ENCODE measurements at places on chromosomes 2 and 18. TPM values are rescaled to one million over a fixed set of nuclear protein-coding genes. Genes with fewer than 3 reads are reported as not detected.

The RAMP1 gene
- 9.6 TPM for total RNA-seq

The COLEC11 gene
- total RNA-seq, result not detected

DNA sequence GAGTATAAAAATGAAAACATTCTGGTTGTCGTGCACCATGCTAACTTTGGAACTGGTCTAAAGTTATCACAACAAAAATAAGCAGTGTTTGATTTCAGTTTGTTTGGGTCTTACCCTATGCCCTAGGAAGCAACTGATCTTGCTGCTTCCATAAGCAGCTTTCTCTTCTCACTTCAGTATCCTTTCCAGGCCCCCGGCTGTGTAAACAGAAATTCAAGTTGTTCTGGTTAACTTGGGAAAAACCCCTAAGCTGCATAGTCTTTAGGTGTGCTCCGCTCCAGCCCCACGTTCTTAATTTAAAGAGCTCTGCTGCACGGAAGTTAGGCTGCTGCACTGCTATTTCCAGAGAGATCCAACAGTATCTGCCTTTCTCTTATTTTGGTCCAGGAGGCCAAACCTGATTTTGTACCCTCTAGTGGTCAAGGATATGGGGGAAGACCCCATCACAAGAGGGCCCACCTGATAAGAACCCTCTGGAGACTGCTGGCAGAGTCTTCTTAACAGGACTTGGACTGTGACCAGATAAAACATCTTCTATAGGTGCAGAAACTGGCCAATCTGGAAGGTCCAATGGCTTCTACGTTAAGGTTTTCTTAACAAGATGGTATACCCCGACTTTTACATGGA is 69.1 kb downstream of the FEZ2 start:
- H3K27ac ChIP-seq, result no peak overlapping the region
- H3K4me3 ChIP-seq, result no peak overlapping the region
- no peaks in the 10 kb centered on the region for H3K36me3 ChIP-seq
- peaks cover 2% of the 10 kb centered on the region for H3K4me1 ChIP-seq

DNA sequence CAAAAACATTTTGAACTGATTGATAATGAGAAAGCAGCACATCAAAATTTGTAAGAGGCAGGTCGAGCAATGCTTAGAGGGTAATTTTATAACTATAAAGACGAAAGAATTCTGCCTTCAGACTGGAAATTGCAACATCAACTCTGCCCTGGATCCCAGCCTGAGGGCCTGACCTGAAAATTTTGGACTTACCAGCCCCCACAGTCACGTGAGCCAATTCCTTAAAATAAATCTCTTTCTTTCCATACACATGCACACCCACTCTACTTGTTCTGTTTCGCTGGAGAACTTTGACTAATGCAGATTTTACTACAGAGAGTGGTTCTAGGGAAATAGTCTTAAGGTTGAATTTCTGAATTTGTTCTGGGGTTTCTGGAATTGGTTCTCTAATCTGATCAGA is 14.6 kb upstream of the ACOXL start:
- peaks cover 2% of the 10 kb centered on the region for H3K4me1 ChIP-seq
- peaks cover 57% of the 10 kb centered on the region for H3K27me3 ChIP-seq
- no peak for DNase-seq
- H3K27ac ChIP-seq, result no peak overlapping the region
- no peak overlapping the region for H3K4me3 ChIP-seq

- H3K4me3 ChIP-seq, result no peak overlapping the region
- H3K4me1 ChIP-seq, result no peaks in the 10 kb centered on the region
- peaks cover 51% of the 10 kb centered on the region for H3K36me3 ChIP-seq
- no peak overlapping the region for H3K27ac ChIP-seq
- peaks cover 10% of the 10 kb centered on the region for H3K27me3 ChIP-seq
Measured at GRCh38 chr18:62512996-62513395, 9.8 kb upstream of the ZCCHC2 start.

DNA sequence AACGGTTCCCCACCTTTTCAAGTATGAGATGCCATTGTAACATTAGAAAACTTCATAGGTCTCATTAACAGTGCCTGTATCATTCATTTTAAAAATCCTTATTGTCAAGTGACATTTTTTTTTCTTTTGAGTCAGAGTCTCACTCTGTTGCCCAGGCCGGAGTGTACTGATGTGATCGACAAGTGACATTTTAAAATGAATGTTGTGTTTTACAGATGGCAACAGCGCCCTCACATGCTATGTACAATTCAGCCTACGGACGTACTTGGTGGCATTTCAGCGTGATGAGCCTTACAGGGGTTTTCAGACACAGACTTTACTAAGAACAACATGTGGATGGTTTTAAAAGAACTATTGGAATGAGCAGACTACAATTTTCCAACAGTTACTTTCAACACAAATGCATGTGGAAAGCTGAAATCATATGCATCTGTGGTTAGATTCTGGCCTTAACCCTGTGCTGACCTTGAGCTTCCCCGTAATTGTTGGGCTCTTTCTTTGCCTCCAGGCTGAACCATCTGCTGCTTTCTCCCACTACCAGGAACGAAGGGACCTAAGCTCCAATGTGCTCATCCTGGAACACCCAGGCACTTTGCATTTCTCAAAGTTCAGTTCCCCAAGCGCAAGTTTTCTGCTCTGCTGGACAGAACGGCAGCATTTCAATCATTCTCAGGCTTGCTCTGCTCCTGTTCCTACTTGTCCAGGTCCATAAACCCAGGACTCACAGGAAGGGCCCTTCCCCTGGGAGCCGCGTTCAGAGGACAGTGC is 119.9 kb upstream of the NDUFV2 start:
- H3K27me3 ChIP-seq, result peaks cover 6% of the 10 kb centered on the region
- no peak overlapping the region for H3K27ac ChIP-seq
- H3K36me3 ChIP-seq, result no peaks in the 10 kb centered on the region
- no peak for DNase-seq

The B3GNT7 gene
- not detected for total RNA-seq

The CDH7 gene
- not detected for total RNA-seq

DNA sequence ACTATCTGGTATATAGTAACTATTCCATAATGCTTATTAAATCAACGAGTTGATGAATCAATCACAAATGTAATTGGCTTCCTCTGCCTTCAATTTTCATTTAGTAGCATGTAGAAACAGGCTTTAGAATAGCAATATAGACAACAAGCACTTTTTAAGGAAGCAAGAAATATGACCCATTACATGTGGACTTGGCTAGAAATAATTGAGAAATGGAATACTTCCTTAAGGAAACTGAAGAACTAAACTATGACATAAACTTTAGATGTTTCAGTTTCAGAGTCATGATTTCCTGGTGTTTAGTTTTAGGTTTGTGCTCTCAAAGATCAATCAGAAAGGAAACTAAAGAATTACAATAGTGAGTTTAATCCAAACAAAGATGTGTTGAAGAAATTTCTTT is 443.8 kb downstream of the MBD2 start:
- no peaks in the 10 kb centered on the region for H3K27me3 ChIP-seq
- H3K4me1 ChIP-seq, result no peaks in the 10 kb centered on the region
- no peak overlapping the region for H3K27ac ChIP-seq
- no peak overlapping the region for H3K4me3 ChIP-seq

The FN1 gene
- 2.2 TPM for total RNA-seq

DNA sequence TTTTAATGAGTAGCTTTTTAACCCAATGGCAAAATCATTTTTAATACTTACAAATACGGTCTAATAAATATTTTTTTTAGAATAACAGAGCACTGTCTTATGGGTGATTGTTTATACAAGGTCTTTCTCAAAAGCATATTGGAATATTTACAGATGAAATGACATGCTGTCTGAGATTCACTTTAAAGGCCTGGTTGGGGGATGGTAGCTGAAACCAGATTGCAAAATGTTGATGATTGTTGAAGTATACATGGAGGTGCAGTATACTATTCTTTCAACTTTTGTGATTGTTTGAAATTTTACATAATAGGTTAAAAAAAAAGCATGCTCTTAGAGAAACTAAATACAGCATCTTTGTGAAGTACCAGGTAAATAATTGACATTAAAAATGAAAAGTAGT is 111.2 kb downstream of the FMNL2 start:
- H3K36me3 ChIP-seq, result no peaks in the 10 kb centered on the region
- H3K27ac ChIP-seq, result no peak overlapping the region
- peaks cover 12% of the 10 kb centered on the region for H3K27me3 ChIP-seq
- no peaks in the 10 kb centered on the region for H3K4me1 ChIP-seq
- no peak overlapping the region for H3K4me3 ChIP-seq

DNA sequence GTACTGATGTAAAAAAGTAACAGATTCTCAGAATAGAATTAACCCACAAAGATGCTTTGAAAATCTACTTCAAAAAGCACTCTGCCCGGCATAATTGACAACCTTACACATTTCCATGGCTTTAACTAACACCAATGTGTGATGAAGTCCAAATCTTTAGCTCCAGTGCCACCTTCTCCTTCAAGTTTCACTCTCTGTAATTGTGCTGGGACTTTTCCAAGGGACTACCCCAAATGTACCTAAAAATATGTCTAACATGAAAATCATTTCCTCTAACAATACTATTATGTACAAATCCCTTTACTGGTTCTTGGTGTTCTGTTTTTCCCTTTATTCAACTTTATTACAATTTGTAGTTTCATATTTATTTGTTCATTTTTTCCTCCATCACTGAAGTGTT is 20.6 kb upstream of the UBE2E3 start:
- H3K27ac ChIP-seq, result no peak overlapping the region
- DNase-seq, result no peak
- H3K4me3 ChIP-seq, result no peak overlapping the region
- peaks cover 7% of the 10 kb centered on the region for H3K27me3 ChIP-seq

All from activated CD4-positive, alpha-beta memory T cell treated with anti-CD3 and anti-CD28 coated beads, Interleukin-2, amount 10 ng/mL, durations not matched to agents 7 days and 5 days (primary cell).